ENCODE measurements at places on chromosomes 2 and 18.

DNA sequence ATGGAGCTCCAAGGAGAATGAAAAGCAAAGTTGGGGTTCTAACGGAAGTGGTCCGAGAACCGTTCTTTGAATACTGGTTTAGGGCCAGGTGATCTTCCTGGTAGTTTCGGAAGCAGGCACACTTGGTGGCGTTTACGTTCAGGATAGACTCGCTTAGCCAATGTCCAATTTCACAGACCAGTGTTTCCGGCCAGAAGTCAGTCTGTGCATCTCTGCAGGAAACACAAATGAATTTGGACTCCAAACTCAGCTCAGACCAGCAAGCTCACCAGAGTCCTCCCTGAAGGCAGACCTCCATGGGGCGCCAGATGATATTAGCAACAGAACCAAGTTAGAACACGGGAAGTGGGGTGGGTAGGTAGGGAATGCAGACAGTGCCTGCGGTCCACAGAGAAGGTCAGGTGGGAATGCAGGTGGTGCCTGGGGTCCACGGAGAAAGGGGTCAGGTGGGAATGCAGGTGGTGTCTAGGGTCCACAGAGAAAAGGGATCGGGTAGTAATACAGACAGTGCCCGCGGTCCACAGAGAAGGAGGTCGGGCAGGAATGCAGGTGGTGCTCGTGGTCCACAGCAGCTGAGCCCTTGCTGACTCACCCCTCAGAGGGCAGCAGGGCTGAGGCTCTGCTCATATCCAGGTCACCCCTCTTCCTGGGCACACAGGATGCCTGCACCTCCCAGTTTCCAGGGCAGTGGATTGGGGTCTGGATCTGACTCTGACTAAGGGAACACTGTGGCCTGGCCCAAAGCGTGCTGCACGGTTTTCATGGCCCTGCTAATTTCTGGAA, 169.0 kb downstream of the MYT1L start:
- no peak for DNase-seq

DNA sequence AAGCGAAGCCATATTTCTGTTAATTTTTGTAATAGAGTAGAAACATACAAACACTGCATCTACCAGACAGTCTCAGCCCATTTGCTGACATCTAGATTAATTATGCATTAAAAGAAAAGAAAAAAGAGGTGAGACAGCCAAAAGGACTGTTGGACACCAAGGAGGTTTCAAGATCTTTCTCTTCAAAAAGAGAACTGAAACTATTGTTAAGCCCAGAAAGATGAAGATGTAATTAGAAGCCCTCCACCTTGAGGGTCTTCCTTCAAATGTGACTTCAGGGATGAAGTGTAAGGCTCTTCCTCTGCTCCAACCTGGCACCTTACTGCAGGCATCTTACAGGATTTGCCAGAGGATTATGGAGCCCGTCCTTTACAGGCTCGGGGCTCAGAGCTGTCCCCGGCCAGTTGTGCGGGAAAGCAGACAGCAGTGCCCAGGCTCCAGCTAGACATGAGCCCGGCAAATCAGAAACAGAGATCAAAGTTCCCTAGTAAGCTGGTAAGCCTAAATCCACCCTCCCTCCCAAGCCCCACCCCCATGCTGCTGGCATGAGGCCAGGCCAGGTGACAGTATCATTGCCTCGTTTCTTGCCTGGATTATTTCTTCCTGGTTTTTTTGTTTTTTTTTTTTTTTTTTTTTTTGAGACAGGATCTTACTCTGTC, 38.9 kb downstream of the ADI1 start:
- no peak for DNase-seq

DNA sequence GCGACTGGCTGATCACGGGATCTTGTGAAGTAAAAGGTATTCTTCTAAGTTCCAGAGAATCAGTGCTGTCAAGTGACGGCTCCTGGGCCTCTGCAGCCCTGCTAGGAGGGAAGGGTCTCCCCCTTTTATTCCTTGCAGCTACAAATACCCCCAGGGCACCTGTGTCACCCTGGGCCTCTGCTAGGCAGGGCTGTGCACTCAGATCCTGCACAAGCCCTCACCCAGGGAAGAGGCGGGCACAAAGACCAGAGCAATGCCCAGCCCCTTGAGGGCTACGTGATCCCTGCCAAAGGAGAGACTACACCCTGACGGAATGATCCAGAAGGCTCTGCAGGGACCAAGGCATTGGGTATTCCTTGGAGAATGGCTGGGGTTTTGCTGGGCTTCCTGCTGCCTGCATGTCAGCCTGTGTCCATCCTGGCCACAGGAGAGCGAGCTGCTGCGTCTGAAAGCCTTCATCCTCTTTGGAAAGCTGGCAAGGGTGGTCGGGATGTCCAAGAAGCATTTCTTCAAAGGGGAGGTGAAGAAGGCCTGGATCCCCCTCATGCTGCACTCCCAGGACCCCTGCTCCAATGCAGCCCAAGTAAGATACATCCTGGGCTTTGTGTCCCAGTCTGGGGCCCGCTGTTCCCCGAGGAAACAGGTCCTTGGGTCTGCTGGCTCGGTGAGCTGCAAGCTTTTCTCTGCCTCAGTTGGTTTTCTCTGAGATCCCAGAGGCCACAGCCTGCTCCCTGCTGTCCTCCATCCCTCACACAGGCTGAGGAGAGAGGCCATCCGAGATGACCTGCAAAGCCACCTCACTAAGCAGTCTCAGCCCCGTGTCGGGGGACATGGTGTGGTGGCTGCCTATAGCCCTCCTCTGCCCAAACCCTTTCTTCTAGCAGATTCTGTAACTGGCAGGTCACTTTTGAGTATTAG, 24.9 kb downstream of the HJURP start:
- no peak for DNase-seq

DNA sequence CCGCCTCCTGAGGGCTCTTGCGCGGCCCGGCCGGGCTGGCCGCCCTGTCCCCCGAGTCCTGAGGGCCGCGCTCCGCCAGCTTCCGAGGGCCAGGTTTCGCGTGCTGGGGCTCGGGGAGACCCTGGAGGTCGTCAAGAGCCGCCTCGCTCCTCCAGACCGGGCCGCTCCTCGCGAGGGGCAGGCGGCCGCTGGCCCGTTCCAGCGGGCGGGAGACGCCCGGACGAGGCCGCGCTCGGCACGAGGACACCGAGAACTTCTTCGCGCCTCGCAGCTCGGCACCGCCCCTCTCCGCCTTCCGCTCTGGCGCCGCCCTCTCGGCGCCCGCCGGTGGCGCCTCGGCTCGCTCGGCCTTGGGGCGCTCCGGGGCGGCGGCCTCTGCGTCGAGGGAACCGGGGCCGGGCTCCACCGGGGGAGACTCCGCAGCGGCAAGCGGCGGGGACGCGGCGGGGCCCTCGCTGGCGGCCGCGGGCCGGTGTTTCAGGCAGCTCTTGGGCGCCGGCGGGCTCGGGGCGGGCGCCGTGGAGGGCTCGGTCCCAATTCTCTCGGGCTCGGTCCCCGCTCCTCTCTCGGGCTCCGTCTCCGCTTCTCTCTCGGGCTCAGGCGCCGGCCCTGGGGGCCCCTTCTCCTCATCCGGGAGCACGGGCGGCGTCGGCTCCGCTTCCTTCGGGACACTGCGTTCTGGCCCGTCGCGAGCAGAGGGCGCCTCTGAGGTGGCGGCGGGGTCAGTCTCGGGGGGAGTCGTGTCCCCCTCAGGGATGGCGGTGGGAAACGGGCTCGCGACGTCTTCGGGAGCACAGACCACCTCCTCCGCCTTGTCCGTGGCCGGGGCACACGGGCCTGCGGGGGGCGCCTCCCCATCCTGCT, 91.6 kb upstream of the MGAT4A start:
- DNase-seq, result peak; percentile 20

GRCh38 chr2:164275659-164276058, 345.6 kb downstream of the GRB14 start:
- no peak for DNase-seq

- DNase-seq, result no peak
These were observed at the start of gene B3GNT7 for GRCh38 chr2:231395188-231396057. TSS of gene B3GNT7 (plus strand) at chr2:231395710. CDS start at chr2:231395804, 94 bp downstream.

DNA sequence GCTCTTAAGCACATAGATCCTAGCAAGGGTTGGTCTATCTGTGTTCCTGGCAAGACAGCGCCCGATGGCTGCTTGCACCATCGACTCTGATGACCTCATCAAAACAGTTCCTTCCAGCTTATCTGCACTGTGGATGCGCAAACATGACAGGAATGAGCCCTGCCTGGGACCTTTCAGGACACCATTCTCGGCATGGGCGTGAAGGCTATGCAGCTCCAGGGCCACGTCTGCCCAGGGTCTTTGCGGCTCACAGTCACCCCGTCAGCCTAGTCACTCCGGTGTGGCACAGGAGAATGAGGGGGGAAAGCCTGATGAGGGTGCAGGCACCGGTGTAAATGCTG, 147.8 kb upstream of the TWIST2 start:
- DNase-seq, result no peak

- DNase-seq, result no peak
These were observed 45.4 kb upstream of the TAF1B start for GRCh38 chr2:9797681-9798556.

- DNase-seq, result no peak
These were observed 82.3 kb upstream of the XPO1 start for GRCh38 chr2:61620244-61621159.

GRCh38 chr2:163375070-163375469, 360.7 kb downstream of the FIGN start:
- no peak for DNase-seq

- DNase-seq, result no peak
These were observed 180.4 kb downstream of the FAM124B start for GRCh38 chr2:224221455-224221913.
